ENCODE measurements at places on chromosomes 13 and 19. TPM values are rescaled to one million over a fixed set of nuclear protein-coding genes. Genes with fewer than 3 reads are reported as not detected.

DNA sequence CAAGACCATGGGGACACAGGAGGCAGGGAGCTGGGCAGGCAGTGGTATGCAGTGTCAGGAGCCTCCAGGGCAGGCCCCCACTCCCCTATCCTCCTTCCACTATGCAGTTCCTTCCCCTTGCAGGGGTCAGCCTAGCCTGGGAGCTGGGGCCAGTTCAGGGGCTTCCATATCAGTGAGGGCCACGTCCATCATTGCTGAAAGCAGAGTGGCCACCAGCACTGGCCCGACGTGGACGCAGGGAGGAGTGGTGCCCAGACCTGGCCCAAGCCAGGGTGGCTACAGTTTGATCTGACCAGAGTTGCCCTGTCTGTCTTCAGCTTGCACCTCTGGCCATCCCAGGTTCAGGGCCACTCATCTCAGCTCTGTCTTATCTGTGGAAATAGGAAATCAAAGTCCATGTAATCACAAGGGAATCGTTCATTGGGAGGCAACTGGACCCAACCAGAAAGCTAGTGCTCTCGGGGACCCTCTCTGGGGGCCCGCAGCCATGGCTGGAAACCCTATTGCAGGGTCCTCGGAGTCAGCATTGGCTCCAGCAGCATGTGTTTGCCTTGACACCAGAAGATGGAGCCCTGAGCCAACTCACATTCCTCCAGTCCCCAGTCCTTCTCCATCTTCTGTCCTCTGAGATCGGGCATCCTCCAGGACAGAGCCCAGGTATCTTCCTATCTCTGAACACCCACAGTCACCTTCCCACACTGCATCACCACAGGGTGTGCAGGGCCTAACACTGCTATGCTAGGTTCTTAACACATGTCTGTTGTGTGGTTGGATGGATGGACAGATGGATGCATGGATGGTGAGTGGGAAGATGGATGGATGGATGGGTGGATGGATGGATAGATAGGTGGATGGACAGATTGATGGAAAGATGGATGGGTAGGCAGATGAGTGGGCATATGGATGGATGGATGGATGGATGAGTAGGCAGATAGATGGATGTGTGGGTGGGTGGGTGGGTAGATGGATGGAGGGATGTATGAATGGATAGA, 75.7 kb upstream of the KCTD15 start:
- no peak for DNase-seq

DNA sequence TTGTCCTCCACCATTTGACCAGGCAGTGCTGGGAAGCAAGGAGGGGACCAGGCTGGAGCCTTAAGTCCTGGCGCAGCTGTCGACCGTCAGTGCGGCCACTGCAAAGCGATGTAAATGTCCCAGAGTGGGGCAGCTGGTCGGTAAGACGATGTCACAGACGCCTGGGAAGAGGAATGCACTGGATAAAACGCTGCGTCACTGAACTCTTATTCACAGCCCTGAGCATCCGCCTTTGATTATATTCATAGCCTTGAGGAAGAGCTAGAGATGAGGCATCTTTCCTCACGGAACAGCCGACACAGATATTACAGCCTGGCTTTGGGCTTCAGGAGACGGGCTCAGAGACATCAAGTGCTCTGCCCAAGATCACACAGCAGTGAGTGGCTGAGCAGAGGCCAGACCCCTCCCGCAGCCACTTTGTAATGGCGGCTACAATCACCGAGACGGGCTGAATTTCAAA, 17.6 kb upstream of the TUBGCP3 start:
- DNase-seq, result no peak

- DNase-seq, result no peak
These were observed 19.9 kb upstream of the ACOD1 start for GRCh38 chr13:76928456-76928855.

DNA sequence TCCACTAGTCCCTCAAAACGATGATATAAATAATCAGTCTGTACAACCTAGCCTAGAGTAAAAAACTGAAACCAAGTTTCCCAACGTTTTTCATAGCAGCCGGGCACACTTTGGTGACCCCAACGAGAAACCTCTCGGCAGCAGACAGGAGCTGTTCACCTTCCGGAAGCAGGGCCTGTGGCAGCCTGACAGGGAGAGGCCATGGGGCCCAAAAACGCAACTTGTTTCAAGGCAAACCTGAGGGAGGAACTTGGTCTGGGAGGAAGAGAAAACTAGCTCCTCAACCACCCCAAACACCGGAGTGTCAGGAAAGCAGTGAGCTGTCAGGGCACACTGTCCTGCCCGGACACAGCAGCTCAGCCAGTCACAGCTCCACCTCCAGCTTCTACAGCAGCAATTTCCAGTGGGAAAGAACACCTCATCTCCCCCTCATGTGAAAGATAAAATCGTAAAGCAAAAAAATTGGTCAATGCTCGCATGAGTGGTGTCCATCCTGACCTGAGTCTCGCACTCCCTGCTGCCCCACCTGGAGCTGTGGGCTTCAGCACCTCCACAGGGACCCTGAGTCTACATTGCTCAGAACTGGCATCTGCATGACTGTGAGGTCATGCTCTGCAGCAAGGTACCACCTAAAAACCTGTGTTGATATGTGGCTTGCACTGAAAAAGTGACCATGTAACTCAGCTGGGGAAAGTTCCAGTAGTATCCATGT, 40.6 kb upstream of the LATS2 start:
- DNase-seq, result no peak

DNA sequence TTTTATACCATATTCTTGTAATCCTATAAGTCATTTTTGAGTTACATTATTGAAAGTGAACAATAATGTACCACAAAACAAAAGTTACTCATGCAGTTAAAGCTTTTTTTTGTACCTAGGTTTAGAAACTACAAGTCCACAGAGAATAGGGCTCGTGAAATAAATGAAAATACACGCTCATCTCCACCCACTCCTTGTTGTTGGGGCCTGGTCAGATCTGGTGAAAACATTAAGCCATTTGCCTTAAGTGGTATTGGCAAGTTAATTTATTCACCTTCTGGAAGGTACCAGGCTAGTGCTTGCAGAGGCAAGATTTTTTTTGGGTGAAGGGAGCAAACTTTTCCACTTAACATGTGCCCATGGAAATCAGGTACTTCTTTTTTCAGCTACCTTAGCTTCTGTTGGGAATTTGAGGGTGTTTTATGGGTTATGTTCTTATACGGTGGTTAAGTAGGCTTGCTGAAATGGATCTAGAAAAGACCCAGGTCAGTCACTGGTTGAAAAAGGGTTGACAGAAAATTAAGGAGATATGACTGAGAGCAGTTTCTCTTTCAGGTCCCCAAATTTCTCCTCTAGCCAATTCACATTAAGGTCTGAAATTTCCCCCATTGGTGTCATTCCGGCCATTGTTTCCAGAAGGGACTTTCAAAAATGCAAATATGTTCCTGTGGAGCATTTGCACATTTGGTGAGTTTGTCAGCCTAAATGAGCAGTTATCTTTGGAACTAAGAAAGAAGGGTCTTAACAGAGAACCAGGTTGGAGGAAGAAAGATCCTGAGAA, 143.3 kb downstream of the KCNRG start:
- no peak for DNase-seq

DNA sequence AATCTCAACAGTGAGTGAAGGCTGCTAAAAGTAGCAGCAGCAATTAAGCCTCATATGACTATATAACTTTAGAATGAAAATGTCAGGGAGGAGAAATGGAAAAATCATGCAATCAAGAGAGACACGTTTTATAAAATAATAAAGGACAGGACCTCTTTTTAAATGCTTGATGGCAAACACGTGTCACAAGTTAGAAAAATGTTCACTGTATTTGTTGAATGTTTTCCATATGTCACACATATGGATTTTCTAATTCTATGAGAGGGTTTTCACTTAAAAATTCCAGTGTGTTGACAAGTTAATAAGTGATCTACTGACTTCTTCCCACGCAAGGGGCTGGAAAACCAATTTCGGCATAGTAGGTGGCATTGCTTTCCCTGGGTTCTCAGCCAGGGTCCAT, 27.7 kb upstream of the KCTD12 start:
- DNase-seq, result no peak

GRCh38 chr13:59653916-59654315, 509.8 kb downstream of the DIAPH3 start:
- DNase-seq, result no peak

DNA sequence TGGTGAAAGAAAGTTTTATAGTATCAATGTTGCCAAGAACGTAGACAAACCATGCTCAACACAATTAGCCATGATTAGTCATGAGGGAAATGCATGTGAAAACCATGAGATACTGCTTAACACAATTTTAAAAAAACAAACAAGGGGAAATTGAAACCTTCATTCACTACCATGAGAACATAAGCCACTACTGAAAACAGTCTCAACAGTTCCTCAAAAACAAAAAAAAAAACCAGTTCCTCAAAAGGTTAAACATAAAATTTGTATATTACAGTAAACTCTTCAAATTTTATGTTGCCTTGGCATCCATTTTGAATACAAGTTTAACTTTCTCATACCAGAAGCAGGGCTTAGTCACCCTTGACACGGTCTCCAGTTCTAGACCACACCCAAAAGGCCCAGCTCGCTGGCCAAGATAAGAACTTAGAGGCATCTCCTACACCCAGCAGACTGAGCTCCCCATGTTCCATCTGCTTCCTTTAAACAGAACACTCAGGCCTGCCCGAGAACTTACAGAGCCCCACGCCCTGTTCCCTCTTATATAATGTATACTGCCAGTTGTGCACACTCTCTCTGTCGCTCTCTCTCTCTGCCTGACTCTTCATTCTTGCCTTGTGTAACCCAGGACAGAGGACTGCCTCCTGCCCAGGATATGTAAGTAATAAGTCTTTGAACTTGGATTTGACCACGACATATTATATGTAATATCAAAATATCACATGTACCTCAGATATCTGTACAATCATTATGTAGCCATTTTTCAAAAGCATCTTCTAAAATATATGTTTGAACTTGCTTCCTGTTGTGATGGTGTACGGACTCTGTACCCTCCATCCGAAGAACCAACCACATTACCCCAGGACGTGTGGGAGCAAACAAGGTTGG, 67.4 kb downstream of the STK24 start:
- no peak for DNase-seq

The PTH2 gene
- not detected for total RNA-seq

The SYDE1 gene
- 15.8 TPM for total RNA-seq
